NCI-H1105 treated with DMSO at 0.1 percent for 48 hours (cell line): ENCODE measurements at places on chromosomes 6 and 20.

DNA sequence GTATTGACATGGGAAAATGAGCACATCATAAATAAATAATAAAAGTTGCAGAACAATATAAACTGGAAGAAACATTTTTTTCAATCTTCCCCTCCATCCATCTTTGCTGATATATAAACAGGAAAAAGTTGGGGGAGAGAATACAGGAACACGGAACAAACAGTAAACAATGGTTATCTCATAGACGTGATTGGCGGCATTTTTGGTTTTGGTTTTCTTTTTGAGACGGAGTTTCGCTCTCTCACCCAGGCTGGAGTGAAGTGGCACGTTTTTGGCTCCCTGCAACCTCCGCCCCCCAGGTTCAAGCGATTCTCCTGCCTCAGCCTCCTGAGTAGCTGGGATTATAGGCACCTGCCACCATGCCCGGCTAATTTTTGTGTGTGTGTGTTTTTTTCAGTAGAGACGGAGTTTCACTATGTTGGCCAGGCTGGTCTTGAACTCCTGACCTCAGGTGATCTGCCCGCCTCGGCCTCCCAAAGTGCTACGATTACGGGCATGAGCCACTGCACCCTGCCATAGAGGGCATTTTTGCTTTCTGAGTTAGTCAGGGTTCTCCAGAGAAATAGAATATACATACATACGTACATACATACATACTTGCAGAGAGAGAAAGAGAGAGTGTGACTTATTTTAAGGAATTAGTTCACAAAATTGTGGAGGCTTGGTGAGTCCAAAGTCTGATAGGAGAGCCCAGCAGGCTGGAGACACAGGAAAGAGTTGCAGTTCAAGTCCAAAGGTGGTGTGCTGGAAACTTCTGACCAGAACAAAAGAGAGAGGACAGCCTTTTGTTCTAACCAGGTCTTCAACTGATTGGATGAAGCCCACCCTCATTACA lies 22.6 kb downstream of the GNL1 start:
- DNase-seq: no peak

- no peak for DNase-seq
Measured at GRCh38 chr6:98775205-98775604, 59.2 kb upstream of the POU3F2 start.

DNA sequence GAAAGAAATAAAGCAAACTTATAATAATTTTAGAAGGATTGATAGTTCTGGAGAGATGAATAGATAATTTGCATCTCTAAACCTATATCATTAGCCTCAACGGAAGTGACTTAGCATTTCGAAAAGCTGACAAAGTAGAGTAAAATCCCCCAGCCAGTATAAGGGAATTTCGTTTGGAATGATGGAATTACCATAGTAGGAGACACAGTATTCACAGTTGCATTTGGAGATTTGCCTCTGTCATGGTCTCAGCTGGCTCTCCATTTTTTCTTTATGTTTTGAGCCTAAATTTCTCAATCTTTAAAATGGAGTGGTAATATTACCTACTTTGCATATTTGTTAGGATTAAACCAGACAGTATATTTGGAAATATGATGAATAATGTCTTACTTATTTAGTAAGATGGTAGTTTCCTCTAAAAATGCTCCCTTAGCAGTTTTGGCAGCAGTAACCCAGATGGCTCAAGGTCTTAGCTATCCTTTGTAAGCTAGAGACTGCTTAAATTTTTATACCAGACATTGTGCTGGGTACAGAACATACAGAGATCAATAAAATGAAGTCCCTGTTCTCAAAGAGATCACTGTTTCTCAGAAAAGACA lies 58.2 kb downstream of the SMAP1 start:
- no peak for DNase-seq

DNA sequence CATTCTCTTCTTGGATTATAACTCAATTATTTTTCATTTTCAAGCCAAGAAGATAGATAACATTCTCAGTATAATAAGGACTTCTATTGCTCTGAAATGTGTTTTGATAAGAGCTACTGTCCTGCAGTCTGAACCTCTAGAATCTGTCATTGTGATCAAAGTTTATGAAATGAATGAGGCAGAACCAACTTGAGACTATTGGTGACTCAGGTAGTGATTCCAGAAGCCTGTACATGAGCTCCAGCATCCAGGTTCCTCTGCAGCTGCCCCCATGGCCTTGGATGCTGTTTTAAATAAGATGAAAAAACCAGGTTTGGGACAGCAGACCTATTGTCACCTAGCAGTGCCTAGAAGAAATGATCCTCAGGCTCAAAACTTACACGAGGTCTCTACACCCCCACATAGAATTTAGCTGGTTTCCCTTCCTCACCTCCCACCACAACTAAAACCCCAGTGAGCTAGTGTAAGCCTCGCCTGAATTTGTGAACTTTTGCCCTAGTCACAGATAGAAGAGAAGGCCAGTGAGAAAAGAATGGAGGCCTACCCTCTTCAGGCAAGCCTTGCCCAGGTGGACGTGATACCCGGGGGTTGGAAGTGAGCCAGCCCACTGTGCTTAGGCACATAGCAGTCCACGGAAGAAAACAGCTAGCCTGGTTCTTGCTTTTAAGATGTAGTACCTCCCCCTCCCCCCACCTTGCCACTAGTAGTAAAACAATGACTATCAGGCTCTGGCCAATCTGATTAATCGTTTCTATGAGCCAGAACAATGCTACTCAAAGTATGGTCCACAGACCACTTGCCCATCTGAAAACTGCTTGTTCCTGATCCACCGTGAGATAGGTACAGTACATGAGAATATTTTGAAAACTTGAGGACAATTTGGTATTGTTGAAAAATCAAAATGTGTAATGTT lies 73.0 kb upstream of the SYNJ2 start:
- no peak for DNase-seq

- peak; percentile 20 for DNase-seq
Measured at GRCh38 chr6:106103728-106104109, 17.6 kb downstream of the PRDM1 start.

DNA sequence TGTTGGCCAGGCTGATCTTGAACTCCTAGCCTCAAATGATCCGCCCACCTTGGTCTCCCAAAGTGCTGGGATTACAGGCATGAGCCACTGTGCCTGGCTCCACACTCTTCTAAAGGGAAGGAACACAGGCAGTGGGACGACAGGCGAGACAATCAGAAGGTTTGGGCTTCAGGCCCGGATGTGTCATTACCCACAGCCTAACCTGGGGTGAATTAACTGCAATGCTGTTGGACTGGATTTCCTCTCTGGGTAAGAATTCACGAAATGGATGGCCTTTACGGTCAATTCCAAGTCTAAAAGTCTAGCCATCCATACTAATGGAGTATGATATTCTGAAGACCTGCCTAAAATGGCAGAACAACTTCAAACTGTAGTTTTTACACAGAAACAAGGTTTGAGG lies 83.7 kb upstream of the CCDC28A start:
- no peak for DNase-seq

DNA sequence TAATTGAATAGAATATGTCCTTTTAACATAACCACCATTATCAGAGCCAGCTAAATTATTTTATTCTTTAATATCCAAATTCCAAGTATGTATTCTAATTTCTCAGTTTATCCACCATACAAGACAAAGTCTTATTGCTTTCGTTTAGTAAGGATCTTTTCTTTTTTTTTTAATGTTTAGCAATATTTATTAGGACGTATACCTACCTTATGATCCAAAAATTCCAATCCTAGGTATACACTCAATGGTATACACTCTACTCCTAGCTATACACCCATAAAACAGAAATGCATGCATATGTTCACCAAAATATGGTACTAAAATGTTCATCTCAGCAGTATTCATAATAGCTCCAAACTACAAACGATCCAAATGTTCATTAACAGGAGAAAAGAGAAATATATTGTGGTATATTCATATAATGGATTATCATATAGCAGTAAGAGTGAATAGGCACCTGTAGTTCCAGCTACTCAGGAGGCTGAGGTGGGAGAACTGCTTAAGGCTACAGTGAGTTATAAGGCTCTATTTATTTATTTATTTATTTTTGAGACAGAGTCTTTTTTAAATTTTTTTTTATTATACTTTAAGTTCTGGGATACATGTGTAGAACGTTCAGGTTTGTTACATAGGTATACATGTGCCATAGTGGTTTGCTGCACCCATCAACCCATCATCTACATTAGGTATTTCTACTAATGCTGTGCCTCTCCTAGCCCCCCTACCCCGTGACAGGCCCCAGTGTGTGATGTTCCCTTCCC lies 17.3 kb downstream of the TNFAIP3 start:
- DNase-seq: no peak

DNA sequence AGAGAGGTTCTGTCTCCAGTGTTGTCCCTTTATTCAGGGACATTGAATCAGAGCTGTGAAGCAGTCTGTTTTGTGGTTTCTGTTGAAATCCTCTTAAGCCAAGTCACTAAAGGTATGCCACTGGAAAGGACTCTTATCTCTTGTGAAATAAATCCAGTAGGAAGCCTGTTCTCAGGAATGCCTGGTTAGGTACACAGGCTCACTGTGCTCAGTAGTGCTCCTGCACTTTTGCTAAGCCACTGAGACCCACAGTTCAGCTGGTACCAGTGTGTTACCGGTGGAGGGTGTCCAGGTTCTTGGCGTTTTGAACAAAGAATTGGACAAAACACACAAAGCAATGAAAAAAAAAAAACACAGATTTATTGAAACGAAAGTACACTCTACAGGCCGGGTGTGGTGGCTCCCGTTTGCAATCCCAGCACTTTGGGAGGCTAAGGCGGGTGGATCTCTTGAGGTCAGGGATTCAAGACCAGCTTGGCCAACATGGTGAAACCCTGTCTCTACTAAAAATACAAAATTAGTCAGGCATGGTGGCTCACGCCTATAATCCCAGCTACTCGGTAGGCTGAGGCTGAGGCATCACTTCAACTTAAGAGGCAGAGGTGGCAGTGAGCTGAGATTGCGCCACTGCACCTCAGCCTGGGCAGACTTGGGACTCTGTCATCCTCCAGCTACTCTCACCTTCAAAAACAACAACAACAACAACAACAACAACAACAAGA lies 186.1 kb downstream of the JARID2 start:
- DNase-seq: no peak
